ENCODE measurements at places on chromosomes 1 and 21.

GRCh38 chr1:27967884-27968466 is 8.2 kb downstream of the XKR8 start:
- DNase-seq, result no peak

GRCh38 chr1:165895451-165895871 is 68.0 kb downstream of the UCK2 start:
- no peak for DNase-seq

GRCh38 chr1:226863446-226863845 is 7.0 kb upstream of the PSEN2 start:
- DNase-seq, result no peak

- DNase-seq, result no peak
These were observed 188.6 kb downstream of the FCRL5 start for GRCh38 chr1:157363660-157364140.

GRCh38 chr1:235077163-235077540 is 51.5 kb downstream of the TOMM20 start:
- DNase-seq, result no peak

- DNase-seq, result no peak
These were observed 452.7 kb downstream of the NUF2 start for GRCh38 chr1:163774401-163774945.

DNA sequence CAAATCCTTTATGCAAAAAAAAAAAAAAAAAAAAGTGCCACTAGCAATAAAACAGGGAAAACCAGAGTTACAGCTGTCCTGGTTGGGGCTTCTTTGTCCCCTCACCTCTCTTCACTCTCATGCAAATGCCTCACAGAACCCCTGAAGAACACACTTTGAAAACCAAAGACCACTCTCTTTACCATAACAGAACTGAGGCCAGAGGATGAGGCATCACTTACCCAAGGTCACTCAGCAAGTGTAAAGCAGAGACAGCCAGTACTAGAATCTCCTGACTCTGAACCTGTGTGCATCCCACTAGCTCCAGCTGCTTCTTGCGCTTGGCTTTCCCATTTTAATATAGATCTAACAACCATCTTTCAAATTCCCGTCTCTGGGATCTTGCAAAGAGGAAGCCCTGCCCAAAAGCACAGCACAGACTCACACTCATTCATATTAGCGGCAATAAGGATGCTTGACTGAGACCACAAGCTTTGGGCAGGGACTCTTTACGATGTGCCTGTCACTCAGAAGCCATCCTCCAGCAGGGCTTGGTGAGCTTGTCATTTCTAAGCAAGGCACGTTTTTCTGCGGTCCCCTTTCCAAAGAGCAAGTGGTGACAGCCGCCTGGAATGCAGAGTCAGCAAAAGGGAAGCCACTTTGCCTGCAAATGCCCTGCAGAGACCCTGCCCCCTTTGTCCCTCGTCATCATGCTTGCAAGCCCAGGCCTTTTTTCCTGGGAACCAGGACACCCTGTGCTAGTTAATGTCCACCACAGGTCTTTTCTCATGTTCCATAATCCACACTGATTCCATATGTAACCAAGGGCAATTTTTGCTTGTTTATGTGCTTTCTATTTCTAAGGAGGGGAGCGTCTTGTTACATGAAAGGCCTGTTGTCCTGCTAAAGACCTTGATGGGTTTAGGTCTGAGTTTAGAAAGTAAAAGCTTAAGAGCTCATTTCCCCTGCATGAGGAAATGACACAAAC is 76.5 kb upstream of the NFIA start:
- DNase-seq, result no peak

Measured in stimulated activated CD8-positive, alpha-beta memory T cell treated with anti-CD3 and anti-CD28 coated beads, Interleukin-7, amount 100 ng/mL, for 1 hour (primary cell).